ENCODE measurements at places on chromosomes 7 and 10.

- DNase-seq = no peak
Observed at GRCh38 chr7:16411391-16411790, 9.9 kb downstream of the CRPPA start.

GRCh38 chr7:105743351-105744090, 132.9 kb downstream of the ATXN7L1 start:
- peak; percentile 57 for DNase-seq

- DNase-seq = no peak
Observed at GRCh38 chr7:25846722-25847121, 305.3 kb upstream of the NFE2L3 start.

- no peak for DNase-seq
Observed at GRCh38 chr10:26593896-26594295, 103.6 kb upstream of the PDSS1 start.

DNA sequence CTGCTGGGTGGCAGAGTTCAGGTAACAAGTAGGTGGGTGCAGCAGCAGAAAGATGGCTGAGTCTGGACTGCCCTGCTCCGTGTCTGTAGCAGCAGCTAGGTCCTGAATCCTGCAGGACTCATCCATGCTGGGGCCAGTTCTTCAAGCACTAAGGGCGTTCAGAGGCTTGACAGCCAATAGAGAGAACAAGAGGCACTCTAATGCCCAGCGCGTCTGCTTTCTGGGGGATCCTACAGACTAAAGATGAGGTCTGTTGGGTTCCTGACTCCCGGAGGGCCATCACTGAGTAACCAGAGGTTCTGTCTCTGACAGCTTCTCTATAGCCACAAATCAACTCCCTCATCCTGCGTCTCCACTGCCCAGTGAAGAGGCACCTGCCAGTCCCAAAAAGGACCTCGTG, 125.5 kb downstream of the PTPN20 start:
- DNase-seq = no peak

DNA sequence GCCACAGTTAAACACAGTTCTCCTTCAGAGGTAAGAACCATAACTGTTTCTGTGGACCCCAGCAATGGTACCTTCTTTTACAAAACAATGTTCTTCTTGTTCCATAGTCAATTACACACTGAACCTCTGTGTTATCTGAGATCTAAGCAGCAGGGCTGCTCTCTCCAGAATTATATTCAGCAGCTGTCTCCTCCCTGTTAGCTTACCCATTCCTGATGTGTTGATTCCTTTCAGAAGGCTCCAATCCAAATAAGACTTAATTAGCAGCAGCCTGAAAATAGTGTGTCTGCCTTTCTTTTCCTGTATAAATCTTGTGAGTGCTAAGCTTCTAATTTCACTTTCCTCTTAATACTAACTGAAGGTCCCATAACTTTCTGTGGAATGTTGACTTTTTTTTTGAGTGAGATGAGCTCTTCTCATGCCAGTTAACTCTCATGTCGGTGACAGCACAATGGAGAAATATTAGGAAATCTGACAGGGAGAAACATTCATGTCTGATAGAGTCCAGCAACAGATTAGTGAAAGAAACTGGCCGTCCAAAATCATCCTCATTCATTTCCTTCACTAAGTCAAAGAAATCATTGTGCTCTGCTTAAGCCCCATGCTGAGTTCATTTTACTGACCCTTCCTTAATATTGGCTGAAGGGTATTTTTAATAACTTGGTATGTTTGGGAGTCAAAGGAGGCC, 226.5 kb downstream of the PRKG1 start:
- no peak for DNase-seq

GRCh38 chr10:55237462-55237861, 436.4 kb upstream of the PCDH15 start:
- no peak for DNase-seq

- no peak for DNase-seq
Observed at GRCh38 chr7:95263785-95264362, 60.5 kb downstream of the PON1 start.

DNA sequence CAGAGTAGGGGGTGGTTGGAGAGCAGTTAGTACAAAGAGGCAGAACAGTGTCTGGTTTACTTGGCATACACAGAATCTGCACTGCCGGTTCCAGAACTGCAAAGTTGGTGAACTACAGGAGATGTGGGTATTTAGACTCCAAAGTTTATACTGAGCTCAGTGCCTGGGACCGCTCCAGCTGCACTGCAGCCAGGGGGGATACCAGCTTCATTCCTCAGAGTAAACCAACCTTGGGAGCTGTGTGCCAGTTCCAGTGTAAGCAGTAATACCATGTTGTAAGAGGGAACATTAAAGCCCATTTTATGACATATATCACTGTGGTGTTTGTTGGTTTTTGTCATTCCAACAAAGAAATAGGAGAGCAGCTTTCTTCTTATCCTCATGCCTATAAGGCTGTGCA, 23.4 kb downstream of the LOXL4 start:
- DNase-seq = no peak

- DNase-seq = no peak
Observed at GRCh38 chr7:106138776-106139175, 26.7 kb upstream of the SYPL1 start.

DNA sequence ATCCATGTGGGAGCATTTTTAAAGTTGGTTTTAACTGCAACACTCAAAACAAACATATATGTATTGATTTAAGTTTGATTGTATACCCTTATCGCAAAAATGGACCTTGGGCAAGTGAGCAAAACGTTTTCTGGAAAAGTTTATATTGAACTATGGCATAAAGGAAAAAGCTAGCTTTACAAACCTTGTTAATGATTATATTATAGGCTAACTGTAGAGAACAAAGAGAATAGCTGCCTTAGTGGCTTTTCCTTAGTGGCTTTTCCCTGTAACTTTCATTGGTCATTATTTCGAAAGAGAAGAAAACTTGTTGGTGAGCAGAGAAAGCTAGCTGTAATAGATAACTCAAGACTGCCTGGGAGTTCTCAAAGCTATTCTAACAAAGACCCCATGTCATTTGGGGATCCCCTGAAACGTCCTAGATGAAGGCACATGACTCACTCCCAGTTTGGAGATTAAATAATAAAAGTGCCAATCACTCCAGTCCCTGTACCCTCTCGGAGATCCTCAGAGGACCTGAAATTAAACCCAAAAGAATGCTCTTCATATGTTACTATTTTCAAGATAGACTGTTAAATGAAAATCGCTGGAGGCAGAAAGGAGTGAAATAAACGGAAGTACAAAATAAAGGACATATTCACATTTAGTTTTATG, 92.1 kb downstream of the SRI start:
- no peak for DNase-seq

Measured in NCI-H2227 treated with DMSO at 0.1 percent for 48 hours (cell line).